ENCODE measurements at places on chromosomes 12 and 14.

DNA sequence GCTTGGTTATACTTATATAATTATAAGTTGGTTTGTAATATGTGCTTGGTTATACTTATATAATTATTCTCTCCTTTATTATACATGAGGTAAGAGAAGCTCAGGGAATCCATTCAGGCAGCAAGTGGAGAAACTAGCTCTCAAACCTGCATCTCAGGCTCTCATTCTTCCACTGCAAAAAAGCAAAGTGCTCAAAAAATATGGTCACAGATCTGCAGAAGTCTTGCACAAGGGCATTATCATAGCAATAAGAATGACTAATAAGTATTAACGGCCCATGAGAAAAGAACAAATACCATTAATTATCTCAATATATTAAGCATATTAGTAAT, 476 bp upstream of the TRAFD1 start:
- peaks cover 12% of the 10 kb centered on the region for H3K4me1 ChIP-seq
- no peak for DNase-seq
- H3K27me3 ChIP-seq: no peaks in the 10 kb centered on the region
- no peaks in the 10 kb centered on the region for H3K36me3 ChIP-seq

- no peak overlapping the region for H3K4me3 ChIP-seq
- H3K27me3 ChIP-seq: no peaks in the 10 kb centered on the region
- no peak overlapping the region for H3K27ac ChIP-seq
- H3K4me1 ChIP-seq: peaks cover 27% of the 10 kb centered on the region
- no peak for DNase-seq
Observed at GRCh38 chr12:106425061-106425702, 67.6 kb downstream of the POLR3B start.

- no peaks in the 10 kb centered on the region for H3K27me3 ChIP-seq
- no peaks in the 10 kb centered on the region for H3K36me3 ChIP-seq
- H3K27ac ChIP-seq: no peak overlapping the region
- H3K4me3 ChIP-seq: no peak overlapping the region
- H3K4me1 ChIP-seq: no peaks in the 10 kb centered on the region
- no peak for DNase-seq
Observed at GRCh38 chr12:86730233-86730632, 474.0 kb upstream of the MGAT4C start.

DNA sequence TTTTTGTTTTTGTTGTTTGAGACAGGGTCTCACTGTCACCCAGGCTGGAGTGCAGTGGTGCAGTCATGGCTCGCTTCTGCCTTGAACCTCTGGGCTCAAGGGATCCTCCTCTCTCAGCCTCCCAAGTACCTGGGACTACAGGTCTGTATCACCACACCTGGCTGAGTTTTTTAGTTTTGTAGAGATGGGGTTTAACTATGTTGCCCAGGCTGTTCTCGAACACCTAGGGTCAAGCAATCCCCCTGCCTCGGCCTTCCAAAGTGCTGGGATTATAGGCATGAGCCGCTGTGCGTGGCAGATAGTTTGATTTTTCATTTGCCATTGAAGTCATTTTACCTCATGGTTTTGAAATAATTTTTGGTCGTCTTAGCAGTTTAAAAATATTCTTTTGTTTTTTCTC, 94.3 kb upstream of the EIF5 start:
- H3K4me3 ChIP-seq: no peak overlapping the region
- no peaks in the 10 kb centered on the region for H3K36me3 ChIP-seq
- H3K27me3 ChIP-seq: no peaks in the 10 kb centered on the region

- no peak overlapping the region for H3K4me3 ChIP-seq
- H3K27ac ChIP-seq: no peak overlapping the region
- H3K27me3 ChIP-seq: no peaks in the 10 kb centered on the region
- H3K36me3 ChIP-seq: no peaks in the 10 kb centered on the region
- DNase-seq: no peak
Observed at GRCh38 chr14:26293909-26294308, 303.9 kb downstream of the NOVA1 start.

DNA sequence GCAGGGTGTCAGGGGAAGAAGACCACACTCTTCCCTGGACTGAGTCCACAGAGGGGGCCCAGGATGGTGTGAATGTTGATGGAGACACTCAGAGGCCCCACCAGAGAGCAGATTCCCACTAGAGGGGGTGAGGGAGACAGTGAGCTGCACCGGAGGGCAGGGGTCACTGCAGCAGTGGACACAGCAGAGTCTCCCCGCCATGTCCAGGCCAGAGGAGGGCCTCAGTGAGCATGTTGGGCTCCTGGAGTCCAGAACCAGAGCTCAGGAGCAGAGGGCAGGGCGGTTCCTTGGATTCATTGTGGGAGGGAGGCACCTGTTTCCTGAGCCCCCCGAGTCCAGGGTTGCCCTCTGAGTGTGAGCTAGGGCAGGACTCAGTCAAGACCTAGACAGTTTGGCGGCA, 1.8 kb upstream of the KRT82 start:
- no peak overlapping the region for H3K27ac ChIP-seq
- no peaks in the 10 kb centered on the region for H3K4me1 ChIP-seq
- H3K4me3 ChIP-seq: no peak overlapping the region
- no peaks in the 10 kb centered on the region for H3K27me3 ChIP-seq
- DNase-seq: no peak
- H3K36me3 ChIP-seq: no peaks in the 10 kb centered on the region

- H3K4me1 ChIP-seq: peaks cover 4% of the 10 kb centered on the region
- no peaks in the 10 kb centered on the region for H3K27me3 ChIP-seq
- H3K4me3 ChIP-seq: peak overlapping the region; percentile 51
- H3K27ac ChIP-seq: peak overlapping the region; percentile 92
- no peaks in the 10 kb centered on the region for H3K36me3 ChIP-seq
- DNase-seq: no peak
Observed at GRCh38 chr14:65412856-65413738, 567 bp downstream of the FUT8 start.

DNA sequence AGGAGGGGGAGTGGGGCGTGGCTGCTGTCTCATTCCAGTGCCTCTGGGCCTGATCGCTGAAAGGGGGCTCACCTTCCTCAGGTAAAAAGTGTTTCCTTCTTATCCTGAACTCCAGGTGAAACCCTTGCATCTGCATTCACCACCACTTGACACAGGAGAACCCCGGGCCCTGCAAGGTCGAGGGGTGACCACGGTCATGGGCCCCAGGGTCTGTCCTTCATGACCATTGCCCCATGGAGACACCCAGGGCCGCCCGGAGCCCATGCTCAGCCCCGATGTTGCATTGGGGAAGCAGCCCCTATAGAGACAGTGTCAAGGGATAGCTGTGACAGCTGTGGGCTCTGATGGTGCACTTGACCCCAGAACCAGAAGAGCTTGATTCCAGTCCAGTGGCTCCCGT, 34.4 kb upstream of the DYNC1H1 start:
- peaks cover 3% of the 10 kb centered on the region for H3K36me3 ChIP-seq
- H3K4me1 ChIP-seq: no peaks in the 10 kb centered on the region
- no peak overlapping the region for H3K27ac ChIP-seq
- H3K27me3 ChIP-seq: no peaks in the 10 kb centered on the region
- H3K4me3 ChIP-seq: no peak overlapping the region

DNA sequence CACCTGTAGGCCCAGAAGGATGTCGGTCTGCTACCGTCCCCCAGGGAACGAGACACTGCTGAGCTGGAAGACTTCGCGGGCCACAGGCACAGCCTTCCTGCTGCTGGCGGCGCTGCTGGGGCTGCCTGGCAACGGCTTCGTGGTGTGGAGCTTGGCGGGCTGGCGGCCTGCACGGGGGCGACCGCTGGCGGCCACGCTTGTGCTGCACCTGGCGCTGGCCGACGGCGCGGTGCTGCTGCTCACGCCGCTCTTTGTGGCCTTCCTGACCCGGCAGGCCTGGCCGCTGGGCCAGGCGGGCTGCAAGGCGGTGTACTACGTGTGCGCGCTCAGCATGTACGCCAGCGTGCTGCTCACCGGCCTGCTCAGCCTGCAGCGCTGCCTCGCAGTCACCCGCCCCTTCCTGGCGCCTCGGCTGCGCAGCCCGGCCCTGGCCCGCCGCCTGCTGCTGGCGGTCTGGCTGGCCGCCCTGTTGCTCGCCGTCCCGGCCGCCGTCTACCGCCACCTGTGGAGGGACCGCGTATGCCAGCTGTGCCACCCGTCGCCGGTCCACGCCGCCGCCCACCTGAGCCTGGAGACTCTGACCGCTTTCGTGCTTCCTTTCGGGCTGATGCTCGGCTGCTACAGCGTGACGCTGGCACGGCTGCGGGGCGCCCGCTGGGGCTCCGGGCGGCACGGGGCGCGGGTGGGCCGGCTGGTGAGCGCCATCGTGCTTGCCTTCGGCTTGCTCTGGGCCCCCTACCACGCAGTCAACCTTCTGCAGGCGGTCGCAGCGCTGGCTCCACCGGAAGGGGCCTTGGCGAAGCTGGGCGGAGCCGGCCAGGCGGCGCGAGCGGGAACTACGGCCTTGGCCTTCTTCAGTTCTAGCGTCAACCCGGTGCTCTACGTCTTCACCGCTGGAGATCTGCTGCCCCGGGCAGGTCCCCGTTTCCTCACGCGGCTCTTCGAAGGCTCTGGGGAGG, at the start of gene LTB4R:
TSS of gene LTB4R (plus strand) at position 857 of the 959 bp plus-strand sequence. CDS start 4,150 bp downstream, outside the sequence.
- DNase-seq: peak; percentile 83
- H3K27ac ChIP-seq: peak within 1 kb of the TSS; percentile 82
- H3K4me1 ChIP-seq: peaks cover 63% of the 10 kb centered on the region
- no peaks in the 10 kb centered on the region for H3K27me3 ChIP-seq

GRCh38 chr14:75837151-75837787, 144.5 kb downstream of the TGFB3 start:
- no peaks in the 10 kb centered on the region for H3K27me3 ChIP-seq
- peaks cover 2% of the 10 kb centered on the region for H3K4me1 ChIP-seq
- H3K27ac ChIP-seq: no peak overlapping the region

DNA sequence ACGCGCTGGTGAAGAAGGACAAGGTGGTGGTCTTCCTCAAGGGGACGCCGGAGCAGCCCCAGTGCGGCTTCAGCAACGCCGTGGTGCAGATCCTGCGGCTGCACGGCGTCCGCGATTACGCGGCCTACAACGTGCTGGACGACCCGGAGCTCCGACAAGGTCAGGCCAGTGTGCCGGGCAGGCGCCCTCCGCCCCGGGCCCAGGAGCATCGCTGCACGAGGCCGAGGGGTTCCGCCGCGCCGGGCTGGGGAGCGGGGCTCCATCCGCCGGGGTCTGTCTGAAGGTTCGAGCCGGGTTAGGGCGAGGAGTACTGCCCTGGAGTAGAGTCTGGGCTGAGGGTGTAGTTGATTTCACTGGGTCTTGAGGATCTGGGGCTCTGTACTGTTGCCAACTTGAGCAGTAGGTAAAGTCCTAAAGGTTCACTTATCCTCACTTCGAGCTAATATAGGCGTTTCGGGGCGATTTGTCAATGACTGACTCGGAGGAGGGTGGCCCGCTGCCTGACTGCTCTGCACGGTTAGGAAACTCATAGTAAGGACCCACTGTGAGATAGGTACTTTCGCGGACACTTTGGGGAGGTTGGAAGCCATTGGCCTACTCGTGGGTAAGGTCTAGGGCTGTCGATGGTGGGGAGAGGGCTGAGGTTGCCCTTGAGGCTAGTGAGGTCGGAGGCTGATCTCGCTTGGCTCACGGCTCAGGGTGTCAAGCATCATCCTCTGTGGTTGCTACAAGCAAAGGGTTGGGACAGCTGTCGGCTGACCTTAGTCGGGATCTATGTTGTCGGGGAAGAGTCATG, 574 bp downstream of the GLRX5 start:
- peaks cover 26% of the 10 kb centered on the region for H3K4me1 ChIP-seq
- no peak for DNase-seq
- no peaks in the 10 kb centered on the region for H3K36me3 ChIP-seq
- no peak overlapping the region for H3K27ac ChIP-seq

- no peaks in the 10 kb centered on the region for H3K27me3 ChIP-seq
- H3K36me3 ChIP-seq: no peaks in the 10 kb centered on the region
- no peak overlapping the region for H3K4me3 ChIP-seq
- H3K4me1 ChIP-seq: no peaks in the 10 kb centered on the region
Observed at GRCh38 chr12:40376533-40377267, 151.9 kb downstream of the LRRK2 start.

- no peak overlapping the region for H3K4me3 ChIP-seq
- no peak for DNase-seq
- H3K27ac ChIP-seq: no peak overlapping the region
- H3K27me3 ChIP-seq: no peaks in the 10 kb centered on the region
- H3K36me3 ChIP-seq: peaks cover 46% of the 10 kb centered on the region
Observed at GRCh38 chr14:74735125-74735524, 22.2 kb downstream of the FCF1 start.

- H3K27ac ChIP-seq: no peak overlapping the region
- H3K4me3 ChIP-seq: no peak overlapping the region
- no peak for DNase-seq
- H3K4me1 ChIP-seq: no peaks in the 10 kb centered on the region
- H3K36me3 ChIP-seq: peaks cover 5% of the 10 kb centered on the region
Observed at GRCh38 chr12:92827836-92828431, 101.2 kb downstream of the EEA1 start.

DNA sequence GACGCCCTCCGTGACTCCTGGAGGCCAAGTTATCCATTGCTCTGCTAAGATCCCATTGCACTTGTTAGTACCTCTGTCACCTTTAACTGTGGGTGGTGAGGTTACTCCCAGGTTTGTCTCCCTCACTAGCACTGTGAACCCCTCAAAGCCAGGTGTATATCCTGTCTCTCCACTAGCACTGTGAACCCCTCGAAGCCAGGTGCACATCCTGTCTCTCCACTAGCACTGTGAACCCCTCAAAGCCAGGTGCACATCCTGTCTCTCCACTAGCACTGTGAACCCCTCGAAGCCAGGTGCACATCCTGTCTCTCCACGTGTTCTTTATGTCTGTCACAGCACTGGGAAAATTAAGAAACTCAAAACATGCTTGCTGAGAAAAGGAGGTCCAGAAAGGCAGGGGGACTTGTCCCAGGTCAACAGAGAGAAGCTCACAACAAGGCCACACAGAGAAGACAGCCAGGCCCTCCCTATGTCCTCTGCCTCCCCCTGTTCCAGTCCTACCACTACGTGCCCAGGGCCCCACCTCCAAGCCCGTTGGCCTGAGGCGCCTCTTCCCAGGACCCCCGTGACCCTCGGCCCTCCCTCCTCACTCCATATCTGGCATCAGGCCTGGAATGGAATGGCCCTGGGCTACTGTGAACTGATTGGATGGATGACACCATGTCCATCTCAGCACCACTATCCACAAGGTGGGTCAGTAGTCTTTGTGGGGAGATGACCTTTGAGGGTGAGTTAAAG, 26.4 kb upstream of the FKBP4 start:
- H3K4me3 ChIP-seq: no peak overlapping the region
- peaks cover 39% of the 10 kb centered on the region for H3K4me1 ChIP-seq
- no peaks in the 10 kb centered on the region for H3K36me3 ChIP-seq
- no peak overlapping the region for H3K27ac ChIP-seq
- no peak for DNase-seq

DNA sequence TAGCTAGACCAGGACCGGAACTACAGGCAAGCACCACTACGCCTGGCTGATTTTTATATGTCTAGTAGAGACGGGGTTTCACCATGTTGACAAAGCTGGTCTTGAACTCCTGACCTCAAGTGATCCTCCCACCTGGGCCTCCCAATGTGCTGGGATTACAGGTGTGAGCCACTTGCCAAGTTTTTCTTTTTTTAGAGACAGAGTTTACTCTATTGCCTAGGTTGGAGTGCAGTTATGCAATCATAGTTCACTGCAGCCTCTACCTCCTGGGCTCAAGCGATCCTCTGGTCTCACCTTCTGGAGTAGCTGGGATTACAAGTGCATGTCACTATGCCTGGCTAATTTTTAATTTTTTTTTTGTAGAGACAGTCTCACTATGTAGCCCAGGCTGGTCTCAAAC, 201.5 kb upstream of the TBX3 start:
- no peak overlapping the region for H3K4me3 ChIP-seq
- no peak for DNase-seq
- no peak overlapping the region for H3K27ac ChIP-seq
- no peaks in the 10 kb centered on the region for H3K36me3 ChIP-seq

All from thyroid gland (tissue), 4 donors.